ENCODE measurements at places on chromosomes 3 and 15. TPM values are rescaled to one million over a fixed set of nuclear protein-coding genes. Genes with fewer than 3 reads are reported as not detected.

Gene SENP7
- total RNA-seq, result 25.3 TPM

Gene PRR20G
- not detected for total RNA-seq

DNA sequence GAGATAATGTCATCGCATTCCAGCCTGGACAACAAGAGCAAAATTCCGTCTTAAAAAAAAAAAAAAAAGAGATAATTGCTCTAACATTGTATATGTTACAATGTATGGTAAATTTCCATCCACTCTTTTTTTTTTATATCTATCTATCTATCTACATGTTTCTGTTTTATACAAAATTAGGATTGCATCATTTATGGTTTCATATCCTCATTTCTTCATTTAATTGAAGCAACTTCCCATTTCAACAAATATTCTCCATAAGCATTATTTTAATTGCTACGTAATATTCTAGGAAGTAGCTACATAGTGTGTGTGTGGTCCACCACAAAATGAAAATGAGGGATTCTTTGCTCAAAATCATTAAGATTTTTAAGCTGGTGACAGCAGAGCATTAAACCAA lies 18.4 kb downstream of the RBP1 start:
- no peak for DNase-seq

GRCh38 chr15:70023769-70024491 lies 73.8 kb downstream of the TLE3 start:
- no peak for DNase-seq

DNA sequence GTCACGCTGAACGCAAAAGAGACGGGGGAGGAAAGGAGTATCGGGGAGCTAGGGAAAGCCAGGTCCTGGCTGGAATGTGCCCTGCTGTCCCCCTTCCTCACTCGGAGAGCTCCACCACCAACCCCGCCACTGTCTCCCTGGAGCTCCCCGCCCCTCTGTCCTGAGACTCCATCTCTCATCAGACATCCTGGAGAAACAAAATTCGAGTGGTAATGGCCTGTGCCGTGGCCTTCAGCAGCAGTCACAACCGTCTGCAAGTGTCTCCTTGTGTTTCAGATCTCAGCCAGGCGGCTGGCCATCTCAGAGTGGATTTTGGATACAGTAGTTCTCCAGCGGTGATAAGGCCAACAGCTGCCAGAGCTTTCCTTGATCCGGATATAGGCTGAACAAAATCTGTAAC lies 76.9 kb downstream of the OCA2 start:
- no peak for DNase-seq

GRCh38 chr3:183871541-183871940 lies 13.1 kb downstream of the PARL start:
- DNase-seq, result no peak

DNA sequence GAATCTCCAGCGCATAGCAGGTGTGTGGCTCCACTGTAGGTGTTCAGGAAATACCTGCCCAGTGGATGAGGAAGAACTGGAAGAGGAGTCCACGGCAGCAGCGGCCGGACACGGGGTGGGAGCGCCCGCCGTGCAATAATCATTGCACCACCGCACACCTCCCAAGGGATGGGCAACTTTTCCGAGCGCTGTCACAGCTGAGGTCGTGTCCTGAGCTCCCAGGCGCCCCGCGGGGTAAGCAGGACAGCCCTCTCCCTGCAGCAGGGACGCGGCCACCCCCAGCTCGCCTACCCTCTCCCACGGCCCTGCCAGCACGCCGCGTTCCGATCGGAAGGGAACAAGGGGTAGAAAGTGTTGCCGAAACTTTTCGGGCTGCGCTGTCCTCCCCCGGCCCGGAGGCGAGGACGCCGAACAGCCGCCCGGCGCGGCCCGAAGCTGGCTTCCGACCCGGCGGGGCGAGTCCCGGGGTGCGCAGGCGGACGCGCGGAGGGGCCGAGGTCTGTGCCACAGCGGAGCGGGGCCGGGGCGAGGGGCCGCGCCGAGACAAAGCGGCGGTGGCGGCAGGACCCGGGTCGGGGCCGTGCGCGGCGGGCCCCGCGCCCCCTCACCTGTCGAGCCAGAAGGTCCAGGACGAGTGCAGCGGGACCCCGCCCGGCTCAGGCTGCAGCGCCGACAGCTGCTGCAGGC lies 475 bp downstream of the EIF4E3 start:
- DNase-seq, result no peak

GRCh38 chr3:16999161-16999560 lies 114.4 kb downstream of the PLCL2 start:
- no peak for DNase-seq

- DNase-seq, result no peak
Observed at GRCh38 chr3:18223974-18224373, 201.2 kb downstream of the SATB1 start.

DNA sequence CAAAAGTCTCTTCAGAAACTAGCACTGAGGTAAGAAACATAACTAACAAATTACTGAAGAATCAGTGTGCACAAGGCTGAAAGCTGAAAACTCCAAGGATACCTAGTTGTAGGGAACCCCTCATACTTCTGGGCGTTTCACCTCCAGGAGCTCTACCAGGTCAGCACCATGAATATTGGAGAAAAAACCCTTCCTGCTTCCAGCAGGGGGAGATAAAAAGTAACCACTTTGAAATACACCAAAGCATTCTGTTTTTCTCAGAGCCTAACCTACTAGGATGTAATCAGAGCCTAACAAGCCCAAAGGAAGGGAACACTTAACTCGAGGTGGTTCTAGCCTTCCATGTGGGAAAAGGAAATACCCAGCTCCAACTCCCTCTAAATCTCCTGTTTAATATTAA lies 175.8 kb upstream of the MME start:
- DNase-seq, result no peak

DNA sequence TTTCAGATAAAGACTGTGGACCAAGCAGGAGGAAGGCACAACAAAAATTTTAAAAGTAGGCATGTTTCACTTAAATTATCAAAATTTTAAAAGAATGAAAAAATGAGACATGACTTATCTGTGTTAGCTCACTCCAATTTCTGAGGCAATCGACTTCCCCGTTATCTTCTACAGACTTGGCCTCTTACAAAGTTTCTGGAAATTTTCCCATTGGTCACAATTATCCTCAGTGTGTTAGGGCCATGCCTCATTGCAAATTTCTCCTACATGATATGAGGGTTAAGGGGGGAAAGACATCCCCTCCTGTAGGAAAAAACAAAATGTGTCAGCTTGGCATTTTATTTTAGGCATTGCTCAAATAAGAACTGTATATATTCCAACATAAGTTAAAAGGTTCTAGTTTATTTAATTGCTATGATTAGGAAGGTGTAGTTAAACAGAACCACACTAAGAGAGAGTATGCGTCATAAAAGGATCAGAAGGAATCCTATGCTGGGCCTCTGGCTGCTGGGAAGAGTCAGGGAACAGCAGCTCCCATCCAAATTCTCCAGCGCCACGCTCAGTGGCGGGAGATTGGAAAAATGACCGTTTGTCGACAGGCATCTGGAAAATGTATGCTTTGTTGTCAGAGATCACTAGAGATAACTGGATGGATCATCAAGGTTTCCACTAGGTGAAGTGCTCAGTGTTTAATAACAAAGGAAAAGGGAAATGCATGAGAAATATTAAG lies 463.6 kb upstream of the NR2F2 start:
- no peak for DNase-seq

GRCh38 chr15:78727561-78727960 lies 83.7 kb downstream of the ADAMTS7 start:
- no peak for DNase-seq

DNA sequence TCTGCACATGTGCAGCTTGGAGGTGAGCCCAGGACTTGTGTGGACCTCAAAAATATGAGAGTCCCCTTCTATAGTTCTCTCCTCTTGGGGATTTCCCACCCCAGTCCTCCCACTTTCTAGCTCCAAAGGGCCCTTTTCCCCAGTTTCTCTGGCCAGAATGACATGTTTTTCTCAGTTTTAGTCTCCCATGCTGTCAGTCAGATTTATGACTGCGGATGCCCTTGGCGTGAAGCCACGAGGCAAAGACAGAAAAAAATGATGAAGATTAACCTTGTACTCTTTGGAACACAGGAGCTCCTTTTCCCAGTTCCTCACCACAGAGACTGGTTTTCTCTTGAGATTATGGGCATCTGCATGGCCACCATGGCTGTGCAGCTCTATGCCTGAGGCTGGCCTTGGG lies 72.0 kb upstream of the TTBK2 start:
- no peak for DNase-seq

Gene CYP8B1
- total RNA-seq, result not detected

Gene GPR160
- total RNA-seq, result 1.1 TPM

DNA sequence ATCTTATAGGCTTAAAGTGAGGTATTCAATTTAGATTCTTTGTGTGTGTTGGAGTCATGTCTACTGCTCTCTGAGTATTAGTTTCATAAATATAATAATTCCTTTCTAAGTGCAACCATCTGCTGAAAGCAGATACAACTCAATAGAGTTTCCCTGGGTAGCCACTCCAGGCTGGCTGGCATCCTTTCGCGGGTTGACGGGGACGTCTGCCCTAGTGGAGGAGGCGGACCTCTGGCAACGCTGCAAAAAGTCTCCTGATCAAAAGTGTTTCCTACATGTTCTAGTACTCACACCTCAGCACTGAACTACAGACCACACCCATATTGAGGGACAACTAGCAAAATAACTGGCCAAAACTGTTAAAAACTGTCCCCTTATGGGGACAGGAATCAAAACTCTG lies 2.5 kb downstream of the MOBP start:
- DNase-seq, result no peak

- no peak for DNase-seq
Observed at GRCh38 chr3:97612632-97613031, 151.9 kb upstream of the ARL6 start.

DNA sequence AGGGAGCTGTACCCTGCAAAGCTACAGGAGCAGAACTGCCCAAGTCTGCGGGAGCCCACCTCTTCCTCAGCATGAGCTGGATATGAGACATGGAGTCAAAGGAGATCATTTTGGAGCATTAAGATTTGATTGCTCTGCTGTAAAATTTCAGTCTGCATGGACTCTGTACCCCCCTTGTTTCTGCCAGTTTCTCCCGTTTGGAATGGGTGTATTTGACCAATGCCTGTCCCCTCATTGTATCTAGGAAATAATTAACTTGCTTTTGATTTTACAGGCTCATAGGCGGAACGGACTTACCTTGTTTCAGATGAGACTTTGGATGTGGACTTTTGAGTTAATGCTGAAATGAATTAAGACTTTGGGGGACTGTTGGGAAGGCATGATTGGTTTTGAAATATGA lies 18.3 kb downstream of the RNF13 start:
- no peak for DNase-seq

Gene C3orf20
- total RNA-seq, result 0.70 TPM

Gene CDHR4
- not detected for total RNA-seq

GRCh38 chr15:51589881-51590568 lies 32.5 kb downstream of the DMXL2 start:
- DNase-seq, result no peak

Gene ISG20
- 3.9 TPM for total RNA-seq

GRCh38 chr3:111246967-111247760 lies 175.5 kb downstream of the NECTIN3 start:
- DNase-seq, result no peak

Gene ETV5
- 28.7 TPM for total RNA-seq

Gene CALML4
- total RNA-seq, result 3.5 TPM

Gene NUSAP1
- total RNA-seq, result 0.91 TPM

Gene CSNK1G1
- total RNA-seq, result 28.3 TPM

DNA sequence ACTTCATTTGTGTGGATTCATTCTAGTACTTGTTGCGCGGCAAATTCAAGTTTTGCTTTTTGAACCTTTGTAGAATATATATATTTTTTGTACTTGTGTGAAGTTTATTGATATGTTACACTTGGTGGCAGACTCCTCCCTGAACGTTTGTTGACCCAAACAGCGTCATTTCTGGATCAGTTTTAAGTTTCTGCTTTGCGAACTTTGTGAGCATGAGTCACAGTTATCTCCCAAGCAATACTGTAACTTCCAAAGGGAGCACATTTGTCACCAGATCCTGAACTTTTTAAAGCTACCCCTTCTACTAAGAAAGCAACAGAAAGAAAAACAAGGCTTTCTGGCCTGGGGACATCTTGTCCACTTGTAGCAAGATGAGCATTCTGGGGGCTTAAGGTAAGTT lies 74.8 kb upstream of the CACNA2D3 start:
- no peak for DNase-seq

Gene MEGF11
- total RNA-seq, result 12.8 TPM

GRCh38 chr3:37901721-37902120 lies 40.0 kb downstream of the CTDSPL start:
- DNase-seq, result no peak

GRCh38 chr3:39911465-39912309 lies 102.3 kb downstream of the MYRIP start:
- no peak for DNase-seq

DNA sequence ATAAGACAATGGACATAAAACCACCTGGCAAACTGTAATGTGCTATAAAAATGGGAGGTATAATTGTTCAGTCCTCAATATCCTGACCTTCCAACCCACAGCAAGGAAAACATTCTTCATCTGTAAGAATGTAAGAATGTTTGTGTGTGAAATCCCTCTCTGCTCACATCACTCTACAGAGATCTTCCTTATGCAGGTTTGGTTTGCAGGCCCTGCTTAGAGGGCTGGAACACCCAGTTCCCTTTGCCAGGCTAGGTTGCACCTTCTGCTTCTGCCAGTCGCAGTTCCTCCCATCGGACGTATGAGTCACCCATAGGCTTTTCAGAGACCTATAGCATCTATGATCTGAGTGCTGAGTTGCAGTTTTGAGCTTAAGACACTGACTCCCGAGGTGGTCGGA lies 24.1 kb upstream of the MINAR1 start:
- DNase-seq, result no peak

Gene LSAMP
- 208 TPM for total RNA-seq

Gene NR1I2
- total RNA-seq, result 0.33 TPM

DNA sequence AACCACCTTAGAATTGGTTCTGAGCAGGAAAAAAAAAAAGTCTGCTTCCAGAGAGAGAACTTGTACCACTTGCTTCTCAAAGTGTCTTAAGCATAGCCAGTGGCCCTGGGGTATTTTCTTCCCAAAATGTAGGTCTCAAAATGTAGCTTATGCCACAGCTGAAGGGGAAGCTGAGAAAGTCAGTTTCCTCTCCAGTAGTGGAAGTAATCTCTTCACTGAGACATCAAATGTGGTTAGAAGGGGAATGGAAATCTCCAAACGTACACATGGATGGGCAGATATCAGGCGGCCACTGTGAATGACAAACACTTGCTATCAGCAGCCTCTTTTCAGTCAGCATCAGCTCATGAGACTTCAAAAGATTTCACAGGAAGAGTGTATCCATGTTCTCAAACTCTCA lies 841.2 kb downstream of the TUSC7 start:
- DNase-seq, result no peak

Gene WWTR1
- total RNA-seq, result 33.3 TPM

Gene OR5K2
- total RNA-seq, result not detected

Gene GPR27
- total RNA-seq, result 22.2 TPM

DNA sequence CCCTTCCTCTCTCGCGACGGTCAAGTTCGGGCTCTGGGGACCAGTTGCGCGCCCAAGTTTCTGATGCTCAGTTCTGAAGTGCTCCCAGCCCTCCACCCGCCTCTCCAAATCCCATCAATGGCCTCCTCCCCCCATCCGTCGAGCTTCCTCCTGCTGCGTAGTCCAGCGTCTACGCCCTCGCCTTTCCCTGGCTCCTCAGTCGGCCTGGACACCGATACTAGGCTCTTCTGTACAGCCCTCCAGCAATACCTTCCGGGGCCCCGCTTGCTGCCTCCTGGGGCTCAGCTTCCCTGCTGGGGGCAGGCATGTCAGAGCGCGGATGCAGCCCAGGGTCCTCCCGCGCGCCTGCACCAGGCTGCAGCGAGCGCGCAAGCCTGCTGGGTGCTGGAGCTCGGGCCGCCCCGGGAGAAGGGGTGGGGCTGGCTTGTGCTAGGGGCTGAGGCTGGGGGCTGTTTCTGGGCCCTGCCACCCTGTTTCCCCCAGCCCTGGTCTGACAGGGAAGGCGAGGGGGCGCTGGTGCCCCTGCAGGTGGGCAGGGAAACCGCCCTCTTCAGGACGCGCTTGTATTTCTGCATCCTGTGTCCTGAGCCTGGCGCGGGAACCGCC lies 353.3 kb upstream of the SUCLG2 start:
- DNase-seq, result no peak

Gene PYGO1
- total RNA-seq, result 11.8 TPM

Data from dorsolateral prefrontal cortex (tissue), 122 donors.